ENCODE measurements at places on chromosomes 11 and 22.

DNA sequence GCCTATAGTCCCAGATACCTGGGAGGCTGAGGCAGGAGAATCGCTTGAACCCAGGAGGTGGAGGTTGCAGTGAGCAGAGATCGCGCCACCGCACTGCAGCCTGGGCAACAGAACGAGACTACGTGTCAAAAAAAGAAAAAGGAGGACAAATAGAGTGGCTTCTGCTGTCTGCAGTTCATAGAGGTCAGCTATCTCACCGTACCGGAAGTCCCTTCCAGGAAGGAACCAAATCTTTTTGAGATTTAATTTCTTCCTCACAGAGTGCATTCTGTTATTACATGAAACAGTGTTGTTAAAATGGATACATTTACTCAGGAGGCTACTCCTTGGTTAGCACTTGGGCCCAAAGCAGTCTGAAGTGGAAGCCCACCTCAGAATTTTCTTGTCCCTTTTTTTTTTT lies 33.4 kb downstream of the FAM118A start:
- no peak for DNase-seq

DNA sequence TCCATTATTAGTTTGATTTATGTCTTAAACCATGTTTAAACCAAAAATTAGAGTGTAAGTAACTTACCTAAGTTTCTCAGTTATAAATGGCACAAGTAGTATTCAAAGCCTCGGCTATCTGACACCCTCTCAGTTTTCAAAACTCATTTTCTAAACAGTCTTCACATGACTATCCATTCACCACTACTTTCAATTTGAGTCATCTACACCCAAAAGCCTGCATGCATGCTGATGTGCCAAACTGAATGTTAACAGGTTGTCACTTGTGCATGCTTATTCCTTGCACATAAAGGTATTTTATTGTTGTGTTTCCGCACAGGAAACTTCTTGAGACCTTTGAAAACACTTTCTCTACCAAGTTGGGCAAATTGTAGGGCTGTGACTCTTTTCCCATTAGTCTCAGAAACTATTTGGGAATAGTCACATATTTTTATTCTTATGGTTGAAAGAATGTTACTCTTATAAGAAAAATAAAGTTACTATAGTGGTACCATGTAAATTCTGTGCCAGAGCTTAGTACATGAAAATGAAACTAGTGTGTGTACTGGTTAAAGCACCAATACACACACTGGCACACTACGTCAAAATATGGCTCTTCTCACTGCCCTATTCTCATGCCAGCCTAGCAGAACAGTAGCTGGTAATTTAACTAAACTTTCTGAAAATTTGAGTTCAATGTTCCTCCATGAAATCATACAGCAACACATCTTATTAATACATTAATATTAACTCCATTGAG lies 2.2 kb upstream of the OR51E2 start:
- no peak for DNase-seq

GRCh38 chr11:111510311-111510710 lies 1.9 kb downstream of the BTG4 start:
- no peak for DNase-seq

- no peak for DNase-seq
Observed at GRCh38 chr22:19422440-19423301, 8.9 kb downstream of the HIRA start.

GRCh38 chr22:38327805-38328204 lies 10.6 kb upstream of the CSNK1E start:
- peak; percentile 91 for DNase-seq

GRCh38 chr11:129973068-129973467 lies 29.6 kb downstream of the PRDM10 start:
- no peak for DNase-seq

DNA sequence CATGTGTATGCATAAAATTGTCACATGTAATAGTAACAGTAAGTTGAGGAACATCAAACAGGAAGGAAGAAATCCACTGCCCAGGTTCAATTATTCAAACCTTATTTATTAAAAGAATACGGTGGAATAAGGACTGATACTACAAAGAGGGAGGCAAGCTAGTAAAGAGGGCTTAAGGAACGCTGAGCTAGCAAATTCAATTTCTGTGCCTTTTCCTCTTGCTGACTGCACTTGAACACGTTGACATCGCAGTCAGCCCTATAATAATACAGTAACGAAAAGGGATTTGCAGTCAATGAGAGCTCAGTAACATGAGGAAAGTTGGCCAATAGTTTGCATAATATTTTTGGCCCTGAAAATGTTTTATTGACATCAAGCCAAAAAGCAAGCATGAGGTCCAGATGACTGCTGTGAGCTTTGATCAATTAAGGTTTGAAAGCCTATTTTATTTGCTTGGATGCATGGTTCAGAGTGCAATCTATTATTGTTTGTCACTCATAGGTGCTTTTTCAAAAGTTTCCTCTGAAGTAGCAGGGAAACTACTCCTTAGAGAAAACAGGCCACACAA lies 861.8 kb downstream of the LRRC4C start:
- DNase-seq, result no peak

- DNase-seq, result no peak
Observed at GRCh38 chr11:114607753-114608459, 12.3 kb upstream of the NXPE4 start.
